Effector memory CD4-positive, alpha-beta T cell (primary cell): ENCODE measurements at places on chromosomes 2 and 18.

DNA sequence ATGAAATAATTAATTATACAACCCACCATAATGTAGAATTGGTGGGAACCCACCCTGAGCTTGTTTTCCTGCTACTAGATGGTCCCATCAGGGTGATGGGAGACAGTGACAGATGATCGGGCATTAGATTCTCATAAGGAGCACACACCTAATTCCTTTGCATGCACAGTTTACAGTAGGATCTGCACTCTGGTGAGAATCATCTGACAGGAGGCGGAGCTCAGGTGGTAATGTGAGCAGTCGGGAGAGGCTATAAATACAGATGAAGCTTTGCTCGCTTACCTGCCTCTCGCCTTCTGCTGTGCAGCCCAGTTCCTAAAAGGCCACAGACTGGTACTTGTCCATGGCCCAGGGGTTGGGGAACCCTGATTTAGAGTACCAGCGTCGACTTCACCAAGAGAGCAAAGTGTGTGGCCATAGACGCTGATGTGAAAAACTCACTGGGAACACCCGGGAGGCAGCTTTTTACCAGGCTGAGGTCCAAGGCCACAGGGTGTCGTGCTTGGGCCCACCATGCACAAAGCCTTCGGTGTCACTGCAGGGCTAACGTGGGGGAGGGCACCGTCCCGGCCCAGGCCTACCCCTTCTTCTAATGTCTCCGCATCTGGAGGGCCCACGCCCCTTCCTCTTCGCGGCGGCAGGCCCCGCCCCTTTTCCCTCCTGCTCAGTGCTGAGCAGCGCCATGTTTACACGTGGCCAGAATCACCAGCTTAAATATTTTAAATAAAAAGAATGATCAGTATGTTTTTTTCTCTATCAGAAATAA lies 296.8 kb upstream of the HDAC4 start:
- DNase-seq = no peak

GRCh38 chr2:35298493-35298892 lies 1057.1 kb upstream of the CRIM1 start:
- DNase-seq = no peak

GRCh38 chr18:78688249-78688648 lies 291.4 kb upstream of the SALL3 start:
- no peak for DNase-seq

- no peak for DNase-seq
Measured at GRCh38 chr2:143946436-143947391, 573.2 kb downstream of the ZEB2 start.

DNA sequence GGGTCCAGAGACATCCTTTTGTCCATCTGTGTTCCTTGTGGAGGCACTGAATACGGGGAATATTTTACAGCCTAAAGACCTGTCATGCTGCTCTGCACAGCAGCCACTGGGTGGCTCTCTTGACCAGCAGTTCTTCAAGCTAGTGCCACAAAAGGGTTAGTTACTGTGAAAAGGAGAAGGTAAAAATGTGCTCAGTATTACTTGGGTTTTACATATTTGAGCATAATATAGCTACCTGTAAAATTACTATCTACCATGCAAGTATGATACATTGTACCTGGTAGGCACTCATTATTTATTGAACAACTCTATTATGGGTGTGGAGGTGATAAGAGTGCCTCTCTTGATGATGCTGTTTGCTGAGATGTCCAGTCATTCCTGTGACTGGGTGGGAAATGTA lies 23.6 kb downstream of the FZD5 start:
- DNase-seq = no peak

DNA sequence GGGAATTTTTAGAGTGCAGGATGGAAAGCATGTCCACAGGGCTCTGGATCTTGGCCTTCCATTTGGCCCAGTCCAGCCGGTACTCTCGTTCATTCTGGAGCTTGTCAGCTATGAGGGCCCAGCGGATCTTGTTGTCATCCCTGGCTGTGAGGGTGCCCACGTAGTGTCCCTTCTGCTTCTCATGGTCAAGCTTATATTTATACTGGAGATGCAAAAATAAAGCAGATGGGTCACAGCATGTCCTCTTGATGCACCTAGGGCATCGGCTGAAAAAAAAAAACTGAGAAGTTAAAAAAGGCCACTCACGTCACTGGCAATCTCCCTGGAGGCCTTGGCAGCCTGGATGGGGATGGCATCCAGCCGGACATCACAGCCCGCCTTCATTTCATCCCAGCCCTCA lies 160.5 kb downstream of the RIF1 start:
- DNase-seq = no peak

- DNase-seq = no peak
Measured at GRCh38 chr2:127568128-127568527, 32.6 kb downstream of the MYO7B start.

DNA sequence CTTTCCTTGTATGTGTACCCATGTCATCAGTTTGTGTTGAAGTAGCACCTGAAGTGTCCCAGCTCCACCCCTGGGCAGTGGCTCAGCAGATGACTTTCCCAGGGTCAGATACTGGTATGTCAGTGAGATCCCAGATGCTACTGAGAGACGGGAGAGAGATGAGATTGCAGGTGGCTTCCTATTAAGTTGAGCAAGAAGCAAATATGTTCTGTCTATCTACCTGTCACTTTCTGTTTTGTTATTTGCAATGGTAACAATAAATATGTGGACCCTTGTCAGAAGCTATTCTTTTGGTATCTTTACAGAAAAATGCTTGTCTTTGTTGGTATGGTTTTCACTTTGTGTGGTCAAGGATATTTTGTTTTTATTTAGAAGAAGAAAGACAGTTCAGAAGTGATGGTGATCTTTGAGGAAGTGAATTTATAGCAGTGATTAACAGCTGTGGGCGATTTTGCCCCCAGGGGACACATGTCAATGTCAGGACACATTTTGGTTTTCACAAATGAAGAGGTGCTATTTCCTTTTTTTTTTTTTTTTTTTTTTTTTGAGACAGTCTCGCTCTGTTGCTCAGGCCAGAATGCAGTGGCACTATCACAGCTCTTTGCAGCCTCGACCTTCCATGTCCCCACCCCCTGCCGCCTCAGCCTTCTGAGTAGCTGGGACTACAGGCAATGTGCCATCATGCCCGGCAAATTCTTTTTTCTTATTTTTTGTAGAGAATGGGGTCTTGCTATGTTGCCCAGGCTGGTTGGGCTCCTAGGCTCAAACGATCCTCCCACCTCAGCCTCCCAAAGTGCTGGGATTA lies 21.4 kb downstream of the MGAT5 start:
- DNase-seq = no peak

GRCh38 chr2:68365087-68365486 lies at the start of gene PLEK:
Gene PLEK, plus strand, starts transcription at chr2:68365282. Its CDS starts 70 bp downstream, at chr2:68365352.
- no peak for DNase-seq
